ENCODE measurements at places on chromosomes 11 and 22.

DNA sequence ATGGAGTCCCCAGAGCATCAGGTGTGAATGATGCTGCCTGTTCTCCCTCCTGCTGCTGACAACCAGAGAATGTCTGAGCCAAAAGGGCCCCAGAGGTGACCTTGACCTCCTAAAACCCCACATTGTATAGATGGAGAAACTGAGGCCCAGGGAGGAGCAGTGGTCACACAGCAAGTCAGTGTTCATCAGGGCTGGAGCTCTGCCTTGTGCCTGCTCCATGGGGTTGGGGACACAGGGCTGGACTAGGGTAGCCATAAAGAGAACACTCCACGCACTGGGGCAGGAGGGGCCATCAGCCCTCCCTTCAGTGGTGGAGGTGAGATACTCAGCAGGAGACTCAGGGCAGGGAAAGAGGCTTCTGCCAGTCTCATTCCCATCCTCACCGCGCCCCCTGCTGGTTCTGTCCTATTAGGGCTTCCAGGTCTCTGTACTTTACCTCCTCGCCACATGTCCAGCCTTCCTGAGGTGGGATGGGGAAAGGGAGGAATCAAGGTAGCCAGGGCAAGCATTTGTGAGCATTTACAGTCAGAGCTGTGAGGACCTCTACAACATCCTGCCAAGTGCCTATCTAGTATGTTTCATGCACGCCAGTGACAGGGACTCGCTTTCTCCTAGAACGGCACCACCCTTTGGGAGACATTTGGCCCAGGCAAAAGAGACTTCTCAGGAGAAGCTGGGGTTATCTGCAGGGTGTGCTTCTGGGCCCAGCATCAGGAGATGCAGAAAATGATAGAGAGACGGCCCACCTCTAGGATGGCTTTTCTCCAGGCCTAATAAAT is 43.2 kb downstream of the NEU3 start:
- peak; percentile 18 for DNase-seq

DNA sequence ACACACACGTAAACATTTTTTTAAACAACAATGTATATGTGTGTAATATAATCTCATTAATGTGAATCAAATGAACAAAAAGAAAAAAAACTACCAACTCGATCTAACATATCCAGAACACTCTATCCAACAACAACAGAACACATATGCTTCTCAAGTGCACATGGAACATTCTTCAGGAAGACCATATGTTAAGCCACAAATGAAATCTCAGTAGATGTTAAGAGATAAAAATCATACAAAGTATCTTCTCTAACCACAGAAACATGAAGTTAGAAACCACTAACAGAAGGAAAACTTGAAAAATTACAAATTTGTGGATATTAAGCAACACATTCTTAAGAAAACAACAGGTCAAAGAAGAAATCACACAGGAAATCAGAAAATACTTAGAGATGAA is 25.5 kb upstream of the TMEM45B start:
- no peak for DNase-seq

- no peak for DNase-seq
Measured at GRCh38 chr11:116515664-116516184, 257.1 kb downstream of the BUD13 start.

GRCh38 chr11:10676919-10677318 is 16.6 kb downstream of the IRAG1 start:
- DNase-seq: no peak

GRCh38 chr22:24445481-24446259 is 18.3 kb downstream of the ADORA2A start:
- no peak for DNase-seq

DNA sequence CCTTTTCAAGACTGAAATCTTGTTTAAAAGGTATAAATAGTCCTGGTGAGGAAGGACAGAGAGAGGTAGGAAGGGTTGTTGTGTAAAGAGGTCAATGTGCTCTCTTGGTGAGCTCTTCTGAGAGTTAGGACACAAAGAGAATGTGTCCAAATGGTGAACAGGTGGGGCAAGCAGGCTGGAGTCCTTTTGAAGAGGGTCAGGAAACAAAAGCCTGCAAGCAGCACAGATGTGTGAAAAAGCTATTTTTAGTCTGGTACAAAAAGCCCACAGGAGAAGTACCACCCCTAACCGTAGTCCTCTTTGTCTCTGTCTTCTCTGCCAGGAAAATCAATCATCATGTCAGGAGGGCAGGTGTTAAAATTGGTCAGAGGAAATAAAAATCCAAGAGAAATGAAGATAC is 54.4 kb upstream of the SYN3 start:
- no peak for DNase-seq

DNA sequence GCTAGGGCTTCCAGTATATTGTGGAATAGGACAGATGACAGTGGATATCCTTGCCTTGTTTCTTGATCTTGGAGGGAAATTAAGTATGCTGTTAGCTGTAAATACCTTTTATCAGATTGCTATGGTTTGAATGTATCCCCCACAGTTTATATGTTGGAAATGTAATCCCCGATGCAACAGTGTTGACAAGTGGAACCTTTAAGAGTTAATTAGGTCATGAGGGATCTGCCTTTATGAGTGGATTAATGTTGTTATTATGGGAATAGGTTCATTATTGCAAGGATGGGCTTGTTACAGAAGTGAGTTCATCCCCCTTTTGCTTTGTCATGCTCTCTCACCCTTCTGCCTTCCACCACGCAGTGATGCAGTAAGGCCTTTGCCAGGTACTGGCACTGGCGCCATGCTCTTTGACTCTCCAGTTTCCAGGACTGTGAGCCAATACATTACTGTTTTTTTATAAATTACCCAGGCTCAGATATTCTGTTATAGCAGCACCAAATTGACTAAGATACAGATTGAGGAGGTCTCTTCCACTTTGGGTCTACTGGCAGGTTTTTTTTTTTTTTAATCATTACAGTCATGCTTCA is 16.4 kb downstream of the CABIN1 start:
- no peak for DNase-seq

DNA sequence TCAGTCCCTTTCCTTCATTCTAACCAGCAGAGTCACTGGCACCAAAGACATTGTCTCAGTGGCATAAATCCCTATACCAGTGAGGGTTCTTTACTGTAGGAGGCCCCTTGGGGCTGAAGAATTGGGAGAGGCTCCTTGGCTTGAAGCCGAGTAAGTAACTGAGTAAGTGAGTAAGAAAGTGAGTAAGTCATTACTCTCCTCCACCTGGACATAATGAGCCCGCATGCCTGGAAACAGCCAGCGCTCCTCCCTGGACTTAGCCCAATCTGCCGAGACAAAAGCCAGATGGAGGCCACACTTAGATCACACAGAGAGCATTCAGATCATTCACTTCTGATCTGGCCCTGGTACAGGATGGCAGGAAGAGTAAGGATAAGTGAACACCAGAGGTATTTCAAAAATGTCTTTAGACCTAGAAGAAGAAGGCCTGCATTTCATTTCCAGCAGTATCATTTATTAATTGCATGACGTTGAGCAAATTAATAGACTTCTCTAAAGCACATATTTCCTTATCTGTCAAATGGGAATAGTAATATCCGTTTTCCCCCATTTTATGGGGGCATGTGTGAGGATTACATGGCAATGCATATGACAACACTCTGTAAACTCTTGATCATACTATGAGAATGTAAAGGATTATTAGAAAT is 8.2 kb upstream of the MICAL3 start:
- DNase-seq: no peak

DNA sequence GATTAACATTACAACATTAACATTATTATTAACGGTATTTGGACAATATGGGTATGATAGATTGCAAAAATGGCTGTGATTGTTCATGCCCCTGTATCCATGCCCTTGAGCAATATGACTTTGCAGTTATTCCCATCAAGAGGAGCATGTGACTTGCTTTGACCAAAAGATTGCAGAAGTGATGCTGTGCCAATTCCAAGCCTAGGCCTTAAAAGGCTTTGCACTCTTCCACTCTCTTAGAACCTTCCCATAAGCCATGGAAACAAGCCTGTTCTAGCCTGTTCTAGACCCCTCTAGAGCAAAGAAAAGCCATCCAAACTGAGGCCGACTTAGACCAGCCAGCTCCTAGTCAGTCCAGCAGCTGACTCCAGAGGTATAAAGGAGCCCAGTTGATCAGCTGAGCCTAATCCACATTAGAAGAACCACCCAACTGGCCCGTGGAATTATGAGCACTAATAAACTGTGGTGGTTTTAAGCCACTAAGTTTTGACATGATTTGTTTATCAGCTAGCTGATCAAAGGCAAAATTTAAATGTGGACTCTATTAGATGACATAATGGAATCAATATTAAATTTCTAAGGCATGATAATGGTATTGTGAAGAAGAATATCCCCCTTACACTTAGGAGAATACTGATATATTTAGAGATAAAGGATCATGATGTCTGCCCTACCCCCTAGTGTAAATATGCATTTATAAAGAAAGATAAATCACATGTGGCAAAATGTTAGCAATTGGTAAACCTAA is 28.6 kb downstream of the RAB30 start:
- no peak for DNase-seq

GRCh38 chr11:65307298-65308229 is 7.1 kb upstream of the CDC42EP2 start:
- no peak for DNase-seq

DNA sequence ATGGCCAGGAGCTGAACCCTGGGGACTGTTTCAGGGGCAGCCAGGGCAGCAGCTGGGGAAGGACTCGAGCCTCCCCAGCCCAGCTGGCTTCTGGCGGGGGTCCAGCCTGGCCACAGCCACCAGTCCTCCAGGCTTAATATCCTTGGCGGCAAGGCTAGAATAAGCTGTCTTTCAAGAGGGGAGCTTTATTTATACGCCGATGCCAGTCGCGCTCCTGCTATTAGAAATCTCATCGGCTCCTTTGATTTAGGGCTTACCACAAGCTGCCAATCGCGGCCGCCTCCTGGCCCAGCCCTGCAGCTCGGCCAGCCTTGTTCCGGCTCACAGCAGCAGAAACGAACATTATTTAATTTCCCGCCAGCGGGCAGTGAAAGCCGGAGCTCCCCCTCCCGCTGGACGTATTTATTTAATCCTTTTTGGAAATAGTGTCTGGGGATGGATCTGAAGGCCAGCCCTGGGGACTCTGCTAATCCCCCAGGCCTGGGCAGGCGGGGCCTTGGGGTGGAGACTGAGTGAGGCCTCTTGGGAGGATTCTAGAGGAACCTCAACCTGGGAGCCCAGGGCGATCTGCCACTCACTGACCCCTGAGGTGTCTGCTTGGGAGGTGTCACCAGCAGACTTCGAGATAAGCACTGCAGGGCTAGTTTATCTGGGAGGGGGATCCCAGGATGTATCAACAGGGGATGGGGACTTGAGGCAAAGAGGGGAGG is 363.1 kb downstream of the MN1 start:
- no peak for DNase-seq

DNA sequence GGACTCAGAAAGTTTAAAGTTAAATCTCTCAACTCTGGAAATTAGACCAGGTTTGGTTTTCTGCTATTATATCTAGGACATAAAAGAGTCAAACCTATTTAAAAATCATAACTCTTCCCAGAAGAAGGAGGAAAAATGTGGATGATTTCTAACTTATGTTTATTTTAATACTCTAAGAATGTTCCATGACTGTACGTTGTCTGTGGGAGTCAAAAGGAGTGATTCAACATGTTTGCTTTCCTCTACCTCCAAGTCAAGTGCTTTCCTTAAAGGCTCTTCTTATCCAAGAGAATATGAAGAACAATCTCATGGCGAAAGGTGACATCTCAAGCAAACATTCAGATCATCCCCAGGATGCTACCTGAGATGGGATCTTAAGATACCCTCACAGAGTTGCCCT is 21.6 kb downstream of the OR51E1 start:
- DNase-seq: no peak

Measured in central memory CD4-positive, alpha-beta T cell (primary cell).